Activated CD4-positive, alpha-beta T cell treated with anti-CD3 and anti-CD28 coated beads, Interleukin-2, amount 50 U/mL, for 4 hours (primary cell): ENCODE measurements at places on chromosomes 7 and 10.

DNA sequence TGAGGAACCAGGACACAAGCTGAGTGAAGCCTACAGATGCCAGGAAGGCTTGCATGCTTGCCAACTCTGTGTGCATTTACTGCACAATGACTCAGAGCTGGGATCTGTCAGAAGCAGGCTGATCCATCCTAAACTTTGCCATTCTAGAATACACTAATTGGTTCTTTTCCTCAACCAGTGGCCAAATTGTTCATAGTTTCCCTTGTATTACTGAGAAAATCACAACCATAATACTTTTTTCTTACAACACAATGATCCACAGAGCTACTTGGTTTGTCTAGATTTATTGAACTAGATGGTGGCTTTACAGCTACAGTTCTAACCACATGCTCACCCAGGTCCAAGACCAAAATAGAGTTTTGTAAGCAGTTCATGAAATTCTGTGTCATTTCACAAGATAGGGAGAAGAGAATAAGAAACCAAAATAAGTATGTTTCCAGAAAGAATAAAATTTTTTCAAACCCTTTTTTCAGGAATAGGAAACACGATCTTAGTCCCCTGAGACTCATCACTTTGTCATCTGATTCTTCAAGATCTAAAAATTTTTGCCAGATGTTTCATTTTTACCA, 21.0 kb upstream of the LRRC17 start:
- no peak for DNase-seq

- no peak for DNase-seq
Measured at GRCh38 chr10:86545101-86545500, 23.5 kb upstream of the WAPL start.

DNA sequence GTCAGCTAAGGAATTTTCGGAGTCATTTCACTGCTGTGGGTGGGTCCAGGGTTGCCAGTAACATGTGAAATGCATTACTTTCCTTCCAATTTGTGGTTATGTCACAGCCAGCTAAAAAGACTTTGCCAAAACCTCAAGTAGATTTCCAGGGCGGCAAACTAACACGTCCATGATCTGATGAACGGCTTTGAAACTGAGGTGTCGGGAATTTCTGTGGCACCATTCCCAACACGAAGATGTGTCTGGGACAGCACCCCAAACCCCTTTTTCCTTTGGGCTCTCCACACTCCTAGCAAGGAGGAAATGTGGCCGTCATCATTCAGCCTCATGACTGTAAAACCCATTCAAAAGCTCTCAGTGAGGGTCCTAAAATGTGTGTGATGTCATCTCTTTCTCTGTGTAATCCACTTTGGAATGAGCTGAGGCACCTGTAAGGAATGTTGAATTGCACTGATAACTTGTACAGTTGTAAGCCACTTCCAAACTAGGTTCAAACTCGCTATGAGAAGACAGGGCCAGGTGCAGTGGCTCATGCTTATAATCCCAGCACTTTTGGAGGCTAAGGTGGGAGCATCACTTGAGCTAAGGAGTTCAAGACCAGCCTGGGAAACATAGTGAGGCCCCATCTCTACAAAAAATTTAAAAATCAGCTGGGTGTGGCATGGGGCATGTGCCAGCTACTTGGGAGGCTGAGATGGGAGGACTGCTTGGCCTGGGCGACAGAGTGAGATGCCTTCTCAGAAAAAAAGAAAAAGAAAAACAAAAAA, 146.1 kb upstream of the FRMD4A start:
- DNase-seq = no peak

DNA sequence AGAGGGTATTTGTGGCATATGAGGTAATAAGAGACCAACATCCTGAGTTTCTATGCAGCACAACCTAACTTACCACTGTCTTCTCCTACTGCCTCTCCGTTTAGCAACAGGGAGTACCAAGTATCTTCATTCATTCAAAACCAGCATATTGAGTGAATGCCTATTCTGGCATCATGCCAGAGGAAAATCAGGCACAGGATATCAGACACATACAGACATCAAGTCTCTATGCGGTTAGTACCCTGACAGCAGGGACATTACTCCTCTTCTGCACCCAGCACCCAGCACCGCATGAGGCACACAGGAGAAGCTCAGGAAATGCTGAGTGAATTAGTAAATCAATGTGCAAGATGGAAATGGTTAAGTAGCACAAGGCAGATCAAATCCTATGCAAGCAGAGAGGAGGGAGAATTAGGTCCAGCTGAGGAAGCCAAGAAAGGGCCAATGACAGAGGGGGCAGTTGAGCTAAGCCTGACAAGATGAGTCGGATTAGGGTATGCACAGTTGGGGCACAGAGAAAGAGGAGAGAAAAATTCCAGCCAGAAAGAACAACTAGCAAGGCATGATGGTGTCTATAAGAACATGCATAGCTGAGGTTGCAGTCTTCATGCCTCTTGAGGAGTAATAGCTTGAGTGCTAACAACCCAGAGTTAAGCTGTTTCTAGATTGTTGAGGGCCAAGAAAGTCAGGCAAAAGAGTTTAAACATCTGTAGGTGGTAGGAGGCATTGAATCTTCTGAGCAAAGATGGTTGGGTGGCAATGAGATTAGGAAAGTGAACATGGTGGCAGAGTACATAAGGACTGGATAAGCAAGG, 146.0 kb downstream of the PLXNA4 start:
- no peak for DNase-seq
